ENCODE measurements at places on chromosomes 4 and X. TPM values are rescaled to one million over a fixed set of nuclear protein-coding genes. Genes with fewer than 3 reads are reported as not detected.

DNA sequence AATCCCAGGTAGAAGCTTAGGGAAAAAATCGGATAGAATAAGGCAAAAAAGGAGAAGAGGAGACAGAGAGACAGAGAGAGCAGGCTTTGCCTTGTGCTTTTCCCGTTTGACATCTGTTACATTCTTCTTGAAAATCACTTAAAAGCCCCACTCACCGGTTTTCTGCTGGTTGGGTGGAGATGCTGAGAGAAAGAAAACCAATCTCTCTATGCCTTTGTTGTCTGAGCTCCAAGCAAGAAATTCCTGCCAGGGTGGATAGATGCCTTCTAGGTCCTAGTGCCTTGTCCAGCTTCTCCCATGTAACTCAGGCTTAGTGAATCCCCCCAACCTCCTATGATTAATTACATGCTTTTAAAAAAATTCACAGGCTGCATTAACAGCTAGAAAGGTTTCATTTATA, at the start of gene DCX:
Gene DCX, minus strand, starts transcription at position 210 of the 400 bp plus-strand sequence. CDS start 1,794 bp downstream, outside the sequence.
- H3K4me1 ChIP-seq = no peaks in the 10 kb centered on the region
- DNase-seq = no peak
- no peaks in the 10 kb centered on the region for H3K36me3 ChIP-seq
- H3K27me3 ChIP-seq = peaks cover 5% of the 10 kb centered on the region
- no peak within 1 kb of the TSS for H3K27ac ChIP-seq

CTAG1B gene
- not detected for total RNA-seq

PAGE5 gene
- total RNA-seq = not detected

PPP1R2C gene
- not detected for total RNA-seq

DNA sequence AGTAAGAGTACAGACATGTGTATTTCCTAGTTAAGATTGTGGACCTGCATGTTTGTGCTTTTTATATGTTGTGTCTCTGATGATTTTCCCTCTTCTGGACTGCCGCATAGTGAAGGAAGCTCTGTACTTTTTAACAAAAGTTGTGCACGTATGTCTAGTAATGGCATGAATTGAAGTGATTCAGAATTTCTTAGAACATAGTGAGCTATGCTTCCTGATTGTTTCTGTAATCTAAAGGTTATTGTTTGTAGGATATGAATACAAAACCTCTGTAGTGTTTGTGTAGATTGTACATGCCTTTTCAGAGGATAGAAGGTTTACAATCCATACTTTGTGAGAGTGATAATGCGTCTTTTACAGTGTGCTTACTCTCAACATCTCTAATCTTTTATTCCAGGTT, 37.0 kb upstream of the NUDT6 start:
- DNase-seq = no peak
- H3K36me3 ChIP-seq = no peaks in the 10 kb centered on the region
- no peak overlapping the region for H3K27ac ChIP-seq
- H3K4me3 ChIP-seq = no peak overlapping the region

DNA sequence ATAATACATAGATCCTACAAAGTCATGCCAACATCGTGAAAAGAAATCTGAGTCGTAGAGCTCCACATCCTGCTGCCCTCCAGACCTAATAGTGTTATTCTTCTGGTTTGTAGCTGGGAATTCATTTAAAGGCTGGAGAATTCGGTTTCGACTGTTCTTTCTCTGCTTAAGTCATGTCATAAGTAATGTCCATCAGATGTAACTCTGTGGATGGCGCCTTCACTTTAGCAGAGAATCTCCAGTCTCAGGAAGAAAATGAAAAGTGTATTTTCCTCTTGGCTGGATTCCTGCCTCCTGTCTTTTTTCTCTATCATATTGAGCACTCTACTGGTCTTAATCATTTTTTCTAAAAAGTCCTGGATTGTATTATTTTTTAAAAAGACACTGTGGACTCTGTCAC, 117.0 kb downstream of the PALLD start:
- no peak overlapping the region for H3K4me3 ChIP-seq
- H3K27ac ChIP-seq = no peak overlapping the region
- no peaks in the 10 kb centered on the region for H3K27me3 ChIP-seq
- H3K36me3 ChIP-seq = no peaks in the 10 kb centered on the region
- peaks cover 60% of the 10 kb centered on the region for H3K4me1 ChIP-seq
- no peak for DNase-seq

TMPRSS11D gene
- not detected for total RNA-seq

- H3K4me1 ChIP-seq = peaks cover 14% of the 10 kb centered on the region
- peak overlapping the region; percentile 46 for H3K27ac ChIP-seq
- H3K4me3 ChIP-seq = no peak overlapping the region
- no peak for DNase-seq
- peaks cover 7% of the 10 kb centered on the region for H3K36me3 ChIP-seq
- H3K27me3 ChIP-seq = no peaks in the 10 kb centered on the region
These were observed 198.4 kb downstream of the PALLD start for GRCh38 chr4:168695288-168695687.

DGKK gene
- not detected for total RNA-seq

AFP gene
- not detected for total RNA-seq

Data from left ventricle myocardium inferior (tissue), 1 donor.